SW480 (cell line): ENCODE measurements at places on chromosomes 3 and 15.

GRCh38 chr3:128001576-128001975 is 50.7 kb upstream of the SEC61A1 start:
- peak; percentile 7 for DNase-seq

DNA sequence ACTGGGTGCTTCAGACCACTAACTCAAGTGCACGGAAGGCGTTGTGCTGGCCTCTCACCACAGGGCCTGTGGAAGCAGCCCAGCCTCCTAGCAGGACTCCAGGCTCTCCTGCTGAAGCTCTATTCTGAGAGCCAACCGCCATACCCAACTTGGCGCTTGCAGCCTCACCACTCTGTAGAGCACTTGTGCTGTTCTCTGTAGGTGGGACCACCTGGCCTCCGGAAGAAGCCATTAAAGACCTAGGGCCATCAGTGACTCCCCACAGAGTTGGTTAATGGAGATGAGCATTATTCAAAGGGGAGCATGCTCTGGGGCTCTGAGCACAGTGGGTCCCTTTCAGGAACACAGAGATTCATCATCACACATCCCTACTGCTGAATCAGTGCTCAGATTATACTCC is 50.9 kb downstream of the C3orf85 start:
- no peak for DNase-seq

DNA sequence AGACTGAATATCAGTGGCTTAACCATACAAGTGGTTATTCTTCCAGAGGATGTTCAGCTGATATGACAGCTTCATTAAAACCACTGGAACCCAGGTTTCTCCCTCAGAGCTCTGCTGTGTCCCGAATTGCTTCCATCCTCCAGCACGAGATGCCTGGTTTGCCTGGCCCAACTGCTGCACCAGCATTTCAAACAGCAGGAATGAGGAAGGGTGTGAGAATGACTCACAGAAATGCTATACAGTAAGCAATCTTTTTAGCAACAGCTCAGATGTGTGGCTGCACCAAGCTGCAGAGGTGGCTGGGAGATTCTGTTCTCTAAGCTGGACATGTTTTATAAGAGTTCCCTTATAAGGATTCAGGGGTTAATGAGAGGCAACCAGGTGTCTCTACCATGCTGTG is 271.0 kb downstream of the GABRG3 start:
- DNase-seq: peak; percentile 9

GRCh38 chr15:72047020-72047419 is 70.9 kb downstream of the MYO9A start:
- no peak for DNase-seq

DNA sequence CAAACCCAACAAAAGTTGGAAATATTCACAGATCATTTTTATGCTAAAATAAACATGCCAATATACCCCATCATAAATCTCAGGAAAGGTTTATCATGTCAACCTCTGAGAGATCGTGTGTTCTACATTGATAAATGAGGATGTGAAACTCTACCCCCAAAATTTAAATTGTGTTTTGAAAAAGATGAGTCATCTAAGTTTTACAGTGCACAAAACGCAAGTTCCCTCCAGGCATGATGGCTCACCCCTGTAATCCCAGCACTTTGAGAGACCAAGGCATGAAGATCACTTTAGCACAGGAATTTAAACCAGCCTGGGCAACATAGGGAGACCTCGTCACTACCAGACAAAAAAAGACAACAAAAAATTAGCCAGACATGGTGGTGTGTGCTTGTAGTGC is 1487.0 kb upstream of the GBE1 start:
- no peak for DNase-seq

DNA sequence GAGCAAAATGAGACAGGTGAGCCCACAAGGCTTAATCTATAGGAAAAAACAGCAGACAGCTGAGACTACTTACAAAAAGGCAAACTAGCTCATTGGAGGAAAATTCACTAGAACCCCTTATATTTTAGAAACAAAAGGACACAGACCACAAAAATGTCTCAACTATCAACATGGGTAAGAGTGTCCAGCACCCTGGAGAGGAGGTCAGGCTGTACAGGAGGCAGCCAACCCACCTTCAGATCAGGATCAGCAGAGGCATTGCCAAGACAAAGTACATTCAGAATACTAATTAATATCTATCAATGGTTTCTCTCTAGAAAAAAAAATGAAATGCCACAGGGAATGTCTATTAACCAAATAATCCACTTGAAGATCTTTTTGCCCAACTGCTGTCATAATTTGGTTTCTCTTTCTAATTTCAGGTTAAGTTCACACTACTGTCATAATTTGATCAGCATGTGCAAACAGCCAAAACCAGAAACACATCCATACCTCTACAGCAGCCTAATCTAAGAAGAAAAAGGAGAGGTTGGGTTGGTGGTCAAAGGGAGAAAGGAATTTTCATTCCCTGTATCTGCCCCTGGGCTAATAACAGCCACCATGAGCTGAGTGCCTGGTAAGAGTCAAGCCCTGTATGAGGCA is 26.0 kb upstream of the THBS1 start:
- no peak for DNase-seq

GRCh38 chr3:195076981-195077610 is 193.9 kb downstream of the XXYLT1 start:
- DNase-seq: no peak

- DNase-seq: no peak
Measured at GRCh38 chr15:57422113-57422754, 45.9 kb downstream of the CGNL1 start.

GRCh38 chr15:44525018-44525417 is 11.9 kb upstream of the EIF3J start:
- DNase-seq: no peak

DNA sequence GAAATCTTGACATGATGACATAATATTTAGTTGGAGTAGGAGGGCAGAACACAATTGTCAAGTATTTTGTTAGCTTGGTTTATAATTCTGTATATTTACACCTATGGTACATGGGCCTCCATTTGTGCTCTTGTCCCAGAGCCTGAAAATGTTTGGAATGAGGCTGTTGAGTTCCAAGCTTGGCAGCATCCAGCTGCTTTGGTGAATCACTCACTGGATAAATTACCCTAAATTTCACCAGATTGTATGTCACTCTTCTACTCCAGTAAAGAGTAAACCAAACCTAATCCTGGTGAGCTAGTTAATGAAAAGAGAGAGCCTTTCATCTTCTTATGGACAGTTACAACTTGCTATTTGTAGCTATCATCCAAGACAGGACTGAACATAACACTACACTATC is 928.7 kb downstream of the DIPK2A start:
- no peak for DNase-seq

DNA sequence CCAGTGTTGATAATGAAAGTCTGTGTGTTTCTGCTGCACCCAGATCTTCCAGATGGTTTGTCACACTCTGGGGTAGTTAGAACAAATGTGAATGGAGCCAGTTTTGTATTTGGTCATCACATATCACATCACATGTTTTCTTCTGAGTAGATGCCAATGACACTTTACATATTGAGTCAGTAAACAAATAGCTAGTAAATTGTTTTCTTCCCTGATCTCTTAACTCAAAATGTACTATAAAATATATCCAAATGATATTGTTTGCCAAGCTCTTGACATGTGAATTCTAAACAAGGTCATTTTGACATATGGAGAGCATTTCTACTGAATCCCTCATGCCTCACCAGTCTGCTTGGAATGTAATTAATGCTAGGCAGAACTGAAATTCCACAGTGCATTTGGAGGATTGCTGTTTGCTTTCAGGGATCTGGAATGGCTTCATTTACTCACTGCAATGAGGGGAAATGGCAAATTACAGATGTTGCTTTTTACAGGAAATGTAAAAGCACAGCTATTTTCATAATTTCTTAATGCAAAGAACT is 45.0 kb downstream of the PDHB start:
- no peak for DNase-seq

DNA sequence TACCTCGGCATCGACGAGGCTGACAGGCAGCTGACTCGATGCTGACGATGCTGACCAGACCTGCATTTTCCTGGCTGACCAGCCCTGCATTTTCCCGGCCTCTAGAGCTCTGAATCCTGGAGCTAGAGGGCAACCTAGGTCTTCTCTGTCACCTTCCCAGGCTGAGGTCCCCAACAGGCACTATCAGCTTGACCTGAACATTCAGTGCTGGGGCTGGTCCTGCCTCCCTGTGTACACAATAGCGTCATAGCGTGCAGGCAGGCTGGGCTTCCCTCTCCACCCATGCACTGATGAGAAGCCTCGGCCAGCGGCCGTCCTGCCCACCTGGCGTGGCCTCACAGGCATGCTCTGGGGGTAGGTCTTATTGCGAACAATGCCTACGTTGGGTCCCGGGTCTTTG is 62.3 kb upstream of the SNRPA1 start:
- DNase-seq: no peak

GRCh38 chr3:140363801-140364200 is 314.1 kb upstream of the TRIM42 start:
- DNase-seq: no peak

GRCh38 chr3:126398423-126399350 is 4.0 kb downstream of the CFAP100 start:
- no peak for DNase-seq

DNA sequence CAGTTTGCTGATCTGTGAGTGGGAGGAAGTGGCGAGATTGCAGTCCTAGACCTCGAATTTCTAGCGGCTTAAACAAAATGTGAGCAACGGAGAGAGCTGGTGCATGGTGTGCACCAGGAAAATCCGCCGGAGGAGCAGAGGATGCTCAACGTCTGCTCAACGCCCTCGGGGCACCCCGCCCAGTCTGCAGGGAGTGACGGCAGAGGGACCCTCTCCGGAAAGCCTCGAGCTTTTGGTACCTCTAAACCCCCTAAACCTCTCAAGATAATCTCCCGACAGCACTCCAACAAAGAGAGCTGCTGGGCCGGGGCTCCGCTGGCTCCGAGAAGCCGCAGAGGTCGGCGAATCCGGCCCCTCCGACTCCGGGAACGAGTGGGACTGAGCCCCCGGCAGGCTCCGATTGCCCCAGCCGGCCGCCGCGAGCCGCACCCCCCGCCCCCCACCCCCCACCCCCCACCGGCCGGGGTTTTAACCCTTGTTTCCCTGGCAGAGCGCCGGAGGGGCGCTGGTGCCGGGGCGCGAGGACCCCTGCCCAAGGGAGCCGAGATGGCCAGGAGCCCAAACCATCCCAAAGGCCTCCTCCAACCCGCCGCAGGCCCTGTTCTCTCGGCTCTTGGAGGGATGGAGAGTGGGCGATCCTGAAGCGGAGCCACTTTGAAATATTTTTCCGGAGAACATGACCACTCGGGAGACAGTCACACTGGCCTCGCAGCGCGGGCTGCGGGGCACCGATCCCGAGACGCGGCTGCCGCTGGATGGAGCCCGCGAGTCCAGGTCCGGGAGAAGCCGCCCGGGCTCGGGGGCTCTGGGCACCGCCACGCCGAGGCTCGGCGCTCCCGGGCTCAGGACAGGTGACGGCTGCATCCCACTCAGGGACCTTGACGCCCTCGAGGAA is 1.5 kb downstream of the MEGF11 start:
- peak; percentile 49 for DNase-seq

GRCh38 chr15:57122080-57122840 is 203.8 kb downstream of the TCF12 start:
- no peak for DNase-seq

- DNase-seq: no peak
Measured at GRCh38 chr3:5616873-5617272, 429.4 kb downstream of the EDEM1 start.

- no peak for DNase-seq
Measured at GRCh38 chr15:85891470-85891869, 96.7 kb upstream of the KLHL25 start.

- no peak for DNase-seq
Measured at GRCh38 chr15:96170979-96171739, 159.3 kb upstream of the NR2F2 start.

DNA sequence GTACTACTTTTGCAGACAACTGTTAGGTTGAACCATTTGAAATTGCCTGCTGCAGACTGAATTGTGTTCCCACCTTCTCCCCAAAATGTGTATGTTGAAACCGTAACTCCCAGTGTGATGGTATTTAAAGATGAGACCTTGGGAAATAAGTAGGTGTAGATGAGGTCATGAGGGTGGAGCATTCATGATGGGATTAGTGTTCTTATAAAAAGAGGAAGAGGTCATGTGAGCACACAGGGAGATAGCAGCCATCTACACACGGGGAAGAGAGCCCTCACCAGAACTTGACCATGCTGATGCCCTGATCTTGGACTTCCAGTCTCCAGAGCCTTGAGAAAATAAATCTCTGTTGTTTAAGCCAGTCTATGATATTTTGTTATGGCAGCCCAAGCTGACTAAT is 17.4 kb upstream of the FHIT start:
- DNase-seq: no peak

DNA sequence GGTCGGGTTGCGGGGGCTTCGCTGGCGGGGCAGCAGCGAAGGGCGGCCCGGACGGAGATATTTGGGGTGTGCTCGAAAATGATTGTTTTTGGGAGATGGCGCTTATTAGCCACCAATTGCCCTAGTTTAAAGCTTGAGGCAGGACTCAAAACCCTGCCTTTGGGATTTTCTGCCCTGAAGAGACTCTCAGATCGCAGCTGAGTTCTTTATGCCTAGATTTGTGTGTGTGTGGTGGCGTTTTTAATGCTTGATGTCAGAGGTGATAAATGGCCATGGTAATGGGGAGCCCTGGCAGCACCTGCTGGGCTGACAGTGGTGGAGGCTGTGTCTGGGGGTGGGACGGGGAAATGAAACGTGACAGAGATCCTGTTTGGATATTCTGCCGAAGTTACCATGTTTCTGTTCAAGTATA is 604 bp downstream of the KCTD6 start:
- peak; percentile 30 for DNase-seq

GRCh38 chr15:56523521-56523920 is 58.6 kb upstream of the MNS1 start:
- DNase-seq: no peak
